ENCODE measurements at places on chromosomes 12 and 14. TPM values are rescaled to one million over a fixed set of nuclear protein-coding genes. Genes with fewer than 3 reads are reported as not detected.

NPFF gene
- not detected for total RNA-seq

A2M gene
- not detected for total RNA-seq

KRT74 gene
- total RNA-seq = not detected

STK38L gene
- 33.2 TPM for total RNA-seq

GRCh38 chr12:70962226-70962794 is 41.8 kb upstream of the PTPRR start:
- DNase-seq = no peak

DNA sequence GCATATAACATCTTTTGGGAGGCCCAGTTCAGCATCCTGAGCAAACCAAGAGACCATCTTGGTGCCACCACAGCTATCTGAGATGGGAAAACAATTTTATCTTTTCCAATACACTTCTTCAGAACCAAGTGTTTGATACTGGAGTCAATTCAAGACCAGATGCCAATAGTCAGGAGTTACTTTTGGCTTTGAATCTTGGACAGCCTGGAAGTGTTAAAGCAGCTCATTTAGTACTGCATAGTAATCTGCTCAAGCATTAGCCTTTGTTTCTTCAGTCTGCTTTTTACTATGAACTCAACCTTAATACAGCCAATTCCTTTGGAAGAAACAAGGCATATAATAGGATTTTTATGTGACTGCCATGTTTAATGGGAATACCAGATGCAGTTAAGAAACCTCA is 81.9 kb upstream of the TSPAN8 start:
- no peak for DNase-seq

GRCh38 chr14:65250162-65250495 is 147.8 kb upstream of the MAX start:
- no peak for DNase-seq

- no peak for DNase-seq
Observed at GRCh38 chr12:58711974-58712373, 208.3 kb downstream of the LRIG3 start.

Measured in HT-29 (cell line).